ENCODE measurements at places on chromosomes 2 and 18. TPM values are rescaled to one million over a fixed set of nuclear protein-coding genes. Genes with fewer than 3 reads are reported as not detected.

DNA sequence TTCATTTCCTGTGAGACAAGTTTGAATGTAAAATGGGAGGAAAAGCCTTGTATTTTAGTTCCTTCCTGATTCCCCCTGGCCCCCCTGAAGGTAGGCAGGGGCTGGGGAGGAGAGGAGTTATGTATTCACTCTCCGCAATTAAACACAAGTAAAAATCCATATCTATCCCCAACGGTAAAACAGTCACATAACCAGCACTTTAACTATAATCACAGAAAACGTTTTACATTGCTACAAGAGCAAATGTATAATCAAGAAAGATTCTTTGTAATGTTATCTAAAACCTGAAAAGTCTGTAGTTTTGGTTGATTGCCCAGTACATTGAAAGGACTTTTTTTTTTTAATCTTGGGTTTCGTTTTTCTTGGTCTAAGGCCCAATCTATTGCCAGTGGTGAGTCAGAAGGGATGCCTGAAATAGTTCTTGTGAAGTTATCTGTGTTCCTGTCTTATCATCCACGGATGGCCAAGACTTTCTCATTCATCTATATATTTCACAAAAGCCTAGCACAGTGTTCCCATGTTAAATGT lies 34.5 kb upstream of the CCNYL1 start:
- ATAC-seq = no peak

GRCh38 chr2:11553661-11554398 lies 20.0 kb downstream of the GREB1 start:
- no peak for ATAC-seq

DNA sequence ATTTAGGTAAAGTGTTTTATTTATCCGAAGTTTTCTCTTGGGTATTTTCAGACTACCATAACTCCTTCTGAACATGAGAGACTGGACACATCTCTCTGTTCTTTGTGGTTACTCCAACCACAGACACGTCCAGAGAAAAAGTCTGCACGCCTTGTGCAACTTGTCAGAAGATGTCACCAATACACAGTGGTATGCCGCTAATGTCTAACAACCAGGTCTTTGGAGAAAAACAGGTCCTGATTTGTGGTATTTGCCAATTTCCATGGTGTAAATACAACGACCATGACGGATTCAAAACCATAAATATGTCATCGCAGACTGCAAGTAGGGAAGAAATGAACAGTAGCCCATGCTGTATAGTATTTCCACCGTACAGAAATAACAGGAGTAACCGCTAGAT lies 620.6 kb upstream of the ID2 start:
- no peak for ATAC-seq

DNA sequence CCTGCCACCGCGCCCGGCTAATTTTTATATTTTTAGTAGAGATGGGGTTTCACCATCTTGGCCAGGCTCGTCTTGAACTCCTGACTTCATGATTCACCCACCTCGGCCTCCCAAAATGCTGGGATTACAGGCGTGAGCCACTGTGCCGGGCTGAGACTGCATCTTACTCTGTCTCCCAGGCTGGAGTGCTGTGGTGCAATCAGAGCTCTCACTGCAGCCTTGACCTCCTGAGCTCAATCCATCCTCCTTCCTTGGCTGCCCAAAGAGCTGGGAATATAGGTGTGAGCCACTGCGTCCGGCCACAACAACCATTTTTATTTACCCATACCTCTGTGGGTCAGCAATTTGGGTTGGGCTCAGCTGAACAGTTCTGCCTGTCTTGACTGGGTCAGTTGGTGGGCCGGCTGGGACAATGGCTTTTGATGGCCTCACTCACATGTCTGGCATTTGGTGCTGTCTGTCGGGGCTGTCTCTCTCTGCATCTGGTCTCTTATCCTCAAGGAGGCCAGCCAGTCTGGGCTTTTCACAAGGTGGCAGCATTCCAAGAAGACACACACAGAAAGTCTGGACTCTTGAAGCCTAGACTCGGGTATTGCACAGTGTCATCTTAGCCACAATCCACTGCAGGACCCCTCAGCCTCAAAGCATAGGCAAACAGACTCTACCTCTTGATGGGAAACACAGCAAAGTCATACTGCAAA lies 116.8 kb upstream of the GATA6 start:
- no peak for ATAC-seq

- ATAC-seq = no peak
These were observed 151.9 kb upstream of the CYRIA start for GRCh38 chr2:16817305-16818202.

- ATAC-seq = no peak
These were observed 863 bp downstream of the ECEL1 start for GRCh38 chr2:232486558-232487384.

DNA sequence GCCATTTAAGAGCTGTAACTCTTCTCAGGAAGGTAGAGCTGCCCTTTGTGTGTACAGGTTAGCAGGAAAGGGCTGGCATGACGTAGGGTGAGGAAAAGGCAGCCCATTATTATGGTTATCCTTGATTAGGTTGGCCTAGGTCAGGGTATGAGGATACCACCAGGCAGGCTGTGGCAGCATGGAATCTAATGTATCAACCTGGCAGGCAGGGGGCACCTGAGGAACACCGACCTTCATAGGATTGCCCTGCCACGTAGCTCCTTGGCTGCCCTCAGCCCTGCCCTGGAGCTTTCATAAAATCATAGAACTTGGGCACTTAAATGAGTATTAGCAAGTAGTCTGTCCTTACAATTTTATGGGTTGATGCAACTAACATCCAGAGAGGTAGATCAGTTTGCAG lies 261.6 kb downstream of the LTBP1 start:
- no peak for ATAC-seq

- ATAC-seq = no peak
These were observed 932.5 kb upstream of the PIK3C3 start for GRCh38 chr18:41022484-41022883.

GRCh38 chr2:69298261-69298660 lies 88.8 kb downstream of the GFPT1 start:
- no peak for ATAC-seq

DNA sequence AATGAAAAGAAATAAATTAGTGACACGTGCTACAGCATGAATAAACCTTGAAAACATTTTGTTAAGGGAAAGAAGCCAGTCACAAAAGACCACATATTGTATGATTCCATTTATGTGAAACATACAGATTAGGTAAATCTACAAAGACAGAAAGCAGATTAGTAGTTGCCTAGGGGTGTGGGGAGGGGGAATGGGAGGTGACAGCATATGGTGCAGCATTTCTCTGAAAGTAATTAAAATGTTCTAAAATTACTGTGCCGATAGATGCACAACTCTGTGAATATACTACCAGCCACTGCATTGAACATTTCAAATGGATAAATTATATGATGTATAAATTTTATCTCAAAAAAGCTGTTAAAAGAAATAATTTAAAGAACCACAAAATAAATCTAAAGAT lies 161.0 kb downstream of the TRIB2 start:
- ATAC-seq = no peak

GRCh38 chr2:217520356-217521010 lies 482.3 kb downstream of the TNS1 start:
- ATAC-seq = no peak

GRCh38 chr2:50538147-50538546 lies 493.8 kb downstream of the NRXN1 start:
- peak; percentile 34 for ATAC-seq

DNA sequence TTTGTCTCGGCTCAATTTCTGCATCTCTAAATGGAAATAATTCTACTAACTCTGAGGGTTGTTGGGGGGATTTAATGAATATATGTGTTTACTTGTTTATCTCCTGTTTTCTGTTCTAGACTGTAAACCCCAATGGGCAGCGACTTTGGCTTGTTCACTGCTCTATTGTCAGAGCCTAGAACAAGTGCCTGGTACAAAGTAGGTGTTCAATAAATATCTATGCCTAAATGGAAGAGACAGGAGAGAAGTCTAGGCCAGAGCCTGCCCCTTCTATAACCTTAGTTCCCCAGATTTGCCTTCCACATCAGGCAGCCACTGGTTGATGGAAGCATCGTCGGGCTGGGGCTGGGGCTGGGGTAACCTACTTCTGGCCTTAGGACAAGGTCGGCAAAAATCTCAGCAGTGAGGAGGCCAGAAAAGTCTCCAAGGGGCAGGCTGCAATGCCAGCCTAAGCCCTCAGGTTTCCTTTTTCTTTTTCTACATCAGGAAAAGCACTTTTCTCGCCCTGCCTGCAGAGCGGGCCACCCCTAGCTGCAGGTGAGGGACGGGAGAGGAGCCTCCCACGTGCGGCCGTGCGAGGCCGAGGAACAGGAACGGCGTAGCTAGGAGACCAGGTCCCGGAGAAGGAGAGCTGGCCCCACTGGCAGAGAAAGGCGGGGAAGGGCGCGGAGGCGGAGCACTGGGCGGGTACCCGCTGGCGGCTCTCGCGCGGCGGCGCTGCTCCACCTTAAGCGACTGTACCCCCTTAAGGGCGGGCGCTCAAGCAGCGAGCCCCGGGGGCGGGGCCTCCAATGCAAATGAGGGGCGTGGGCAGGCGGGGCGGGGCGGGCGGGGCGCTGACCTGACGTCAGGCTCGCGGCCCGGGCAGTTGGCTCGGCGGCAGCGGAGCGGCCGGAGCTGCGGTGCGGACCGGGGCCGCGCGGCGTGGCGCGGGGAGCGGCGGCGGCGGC lies at the start of gene CNNM4:
Gene CNNM4, plus strand, starts transcription at position 867 of the 950 bp plus-strand sequence. CDS start 98 bp downstream, outside the sequence.
- peak; percentile 96 for ATAC-seq

GRCh38 chr18:9353596-9353995 lies 19.0 kb downstream of the TWSG1 start:
- ATAC-seq = no peak

The KCNE4 gene
- total RNA-seq = 22.6 TPM

The IMPA2 gene
- 227 TPM for total RNA-seq

The CYRIA gene
- total RNA-seq = 20.7 TPM

The CHRNG gene
- total RNA-seq = not detected

The ACVR1C gene
- 1.2 TPM for total RNA-seq

The CLHC1 gene
- 3.4 TPM for total RNA-seq

All from gastroesophageal sphincter (tissue), 4 donors.